ENCODE measurements at places on chromosomes 5 and 9.

DNA sequence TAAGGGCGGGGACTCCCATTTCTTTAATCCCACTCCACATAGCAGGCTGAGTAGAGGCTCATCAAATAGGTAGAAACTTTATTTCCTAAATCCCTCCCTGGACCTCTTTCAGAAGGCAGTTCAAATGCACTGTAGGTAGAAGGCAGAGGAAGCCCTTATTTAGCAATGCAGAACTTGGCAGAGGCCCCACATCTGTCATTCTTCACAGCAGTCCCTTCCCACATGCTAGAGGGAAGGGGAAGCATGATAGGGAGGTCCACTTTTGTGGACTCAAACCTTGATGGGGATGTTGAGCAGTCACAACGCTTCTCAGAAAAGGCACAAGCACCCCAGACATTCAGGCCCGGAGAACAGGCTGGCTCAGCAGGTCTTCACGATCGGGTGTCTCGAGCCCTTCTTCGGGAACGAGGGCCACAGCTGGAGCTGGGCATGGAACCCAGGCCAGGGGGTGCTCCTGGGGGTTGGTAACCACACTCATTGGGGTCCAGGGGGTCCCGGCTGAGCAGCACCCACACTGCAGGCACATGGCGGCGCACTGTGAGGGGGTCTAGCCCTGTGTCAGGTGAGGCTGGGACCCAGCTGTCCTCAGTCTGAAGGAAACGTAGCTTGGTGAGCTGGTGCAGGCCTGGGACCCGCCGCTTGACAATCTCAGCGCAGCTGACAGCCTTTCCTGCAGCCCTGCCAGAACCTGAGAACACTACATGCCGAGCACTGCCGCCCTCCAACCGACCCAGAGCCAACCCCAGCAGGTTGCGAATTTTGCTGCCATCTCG is 1.3 kb downstream of the RPP25L start:
- no peak for DNase-seq

- DNase-seq, result no peak
Observed at GRCh38 chr5:153767221-153768188, 271.2 kb downstream of the FAM114A2 start.

DNA sequence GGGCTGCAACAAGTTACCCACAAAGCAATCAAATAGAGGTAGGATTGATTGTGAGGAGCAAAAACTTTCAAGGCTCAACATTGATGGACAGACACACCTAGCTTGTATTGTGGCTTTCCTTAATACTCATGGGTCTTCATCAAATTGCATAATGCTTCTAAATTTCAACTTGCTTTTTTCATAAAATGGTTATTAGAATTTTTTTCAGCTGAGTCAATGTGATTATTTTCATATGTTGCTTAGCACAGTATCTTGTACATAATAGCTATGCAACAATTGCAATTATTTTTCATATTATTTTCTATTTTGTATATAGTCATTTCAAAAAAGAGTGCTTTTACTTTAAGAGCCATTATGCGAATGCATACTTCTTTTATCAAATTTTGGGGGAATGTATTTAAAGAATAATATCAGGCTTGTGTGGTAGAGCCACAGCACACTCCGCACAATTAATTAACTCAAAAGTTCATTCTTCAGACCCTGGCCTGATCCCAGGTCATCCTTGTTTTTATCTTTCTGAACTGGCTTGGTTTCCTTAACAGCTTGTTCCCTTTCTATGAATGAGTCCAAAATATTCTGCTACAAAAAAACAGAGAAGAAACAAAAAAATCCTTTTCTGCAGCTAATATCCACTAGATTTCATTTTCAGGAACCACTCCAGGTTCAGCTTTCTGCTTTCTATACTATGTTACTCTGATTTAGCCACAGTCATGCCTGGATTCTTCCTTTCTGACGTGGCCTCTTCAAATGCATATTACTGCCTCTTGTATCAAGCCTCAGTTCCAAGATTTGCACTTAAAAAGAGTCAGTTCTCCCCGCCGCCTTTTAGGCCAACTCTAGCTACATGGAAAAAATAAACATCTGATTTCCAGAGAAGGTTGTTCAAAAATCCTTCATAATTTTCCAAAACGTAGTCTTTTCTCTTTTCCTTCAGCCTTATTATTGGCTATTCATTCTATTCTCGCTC is 45.3 kb upstream of the CDH9 start:
- no peak for DNase-seq

GRCh38 chr5:124355928-124356327 is 390.5 kb downstream of the ZNF608 start:
- DNase-seq, result no peak

GRCh38 chr5:157362012-157362411 is 96.1 kb downstream of the CYFIP2 start:
- DNase-seq, result no peak

GRCh38 chr5:96605144-96605837 is 56.9 kb upstream of the CAST start:
- DNase-seq, result no peak

DNA sequence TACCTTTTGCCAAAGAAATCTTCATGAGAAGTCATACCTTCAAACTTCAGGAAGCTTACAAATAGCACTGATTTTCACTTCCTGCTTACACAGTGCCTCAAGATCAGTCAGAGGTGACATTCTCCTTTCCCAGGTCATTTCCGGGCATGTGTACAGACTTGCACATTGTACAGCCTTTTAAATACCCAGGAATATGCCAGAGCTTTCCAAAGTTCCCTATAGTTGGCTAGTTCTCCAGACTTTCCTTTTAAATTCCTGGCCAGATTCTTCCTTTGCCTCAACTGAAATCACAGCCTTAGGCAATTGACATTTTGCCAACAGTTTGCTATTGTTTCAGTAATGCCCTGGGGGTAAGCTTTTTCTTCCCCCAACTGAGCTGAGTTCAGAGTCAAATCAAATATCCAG is 47.2 kb downstream of the RFX3 start:
- no peak for DNase-seq

DNA sequence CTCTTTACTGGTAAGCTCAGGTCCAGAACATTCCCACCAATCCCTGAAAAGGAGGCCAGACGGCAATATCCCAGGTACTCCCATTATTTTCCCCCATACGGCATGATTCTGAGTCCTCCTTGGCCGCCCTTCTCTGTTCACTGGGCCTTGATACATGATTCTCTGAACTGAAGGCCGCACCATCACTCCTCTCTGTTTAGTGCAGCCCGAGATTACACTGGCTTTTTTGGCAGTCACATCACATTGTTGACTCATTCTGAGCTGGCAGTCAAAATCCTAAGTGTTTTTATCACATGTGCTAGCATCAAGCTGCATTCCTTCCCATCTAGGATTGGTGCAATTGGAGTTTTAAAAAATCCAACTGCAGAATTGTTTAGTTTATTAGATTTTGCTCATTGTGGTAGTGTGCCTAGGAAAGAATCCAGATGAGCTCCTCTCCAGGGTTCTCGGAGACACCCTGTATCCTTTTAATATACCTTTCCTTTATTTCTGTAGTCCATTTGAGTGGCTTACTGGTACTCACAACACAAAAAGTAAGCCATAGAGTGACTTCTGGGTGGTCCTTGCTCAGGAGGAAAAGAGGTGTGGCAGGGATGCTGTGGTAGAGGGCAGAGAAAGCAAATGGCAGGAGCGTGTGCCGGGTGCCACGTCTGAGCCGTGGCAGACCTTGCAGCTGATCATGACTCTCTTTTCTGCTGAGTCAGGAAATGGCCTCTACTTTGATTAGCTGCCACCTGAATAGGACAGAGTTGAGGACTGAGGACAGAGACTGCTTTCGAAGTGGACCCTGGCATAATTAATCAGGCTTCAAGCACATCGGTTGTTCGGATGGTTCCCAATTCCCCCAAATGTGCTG is 121.1 kb upstream of the IL12B start:
- DNase-seq, result no peak

- DNase-seq, result no peak
Observed at GRCh38 chr5:63685454-63685853, 276.8 kb downstream of the HTR1A start.

DNA sequence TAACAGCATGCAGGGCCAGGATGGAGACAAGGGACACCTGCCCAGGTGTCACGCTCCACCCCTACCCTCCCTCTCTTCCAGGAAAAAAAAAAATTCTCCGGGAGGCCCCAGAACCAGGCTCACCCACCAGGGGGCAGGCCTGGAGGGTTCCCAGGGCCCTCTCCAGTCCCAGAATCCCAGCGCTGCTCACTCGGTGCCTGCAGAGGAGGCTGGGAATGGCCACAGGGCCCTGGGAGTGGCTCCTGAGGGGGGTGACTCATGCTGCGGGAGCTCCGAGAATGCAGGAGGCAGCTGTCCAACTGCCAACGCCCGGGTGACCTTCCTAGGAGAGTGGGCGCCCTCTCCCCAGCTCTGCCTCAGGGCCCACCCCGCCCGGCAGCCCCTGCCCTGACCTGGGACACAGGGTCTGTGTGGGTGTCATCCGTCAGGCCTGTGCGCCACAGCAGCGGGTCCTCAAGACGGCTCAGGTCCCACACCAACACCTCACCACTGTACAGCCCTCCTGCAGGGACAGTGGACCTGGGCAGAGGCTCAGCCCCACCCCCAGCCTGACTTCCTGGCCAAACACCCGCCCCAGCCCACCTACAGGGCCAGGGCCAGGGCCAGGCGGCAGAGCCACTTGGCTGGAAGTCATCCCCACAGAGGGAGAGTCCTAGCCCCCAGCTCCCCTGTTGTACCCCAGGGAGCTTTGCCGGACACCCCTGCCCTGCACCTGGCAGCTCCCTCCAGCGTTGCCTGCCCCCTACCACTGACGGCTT is 21.2 kb downstream of the DYNC2I2 start:
- DNase-seq, result peak; percentile 57

DNA sequence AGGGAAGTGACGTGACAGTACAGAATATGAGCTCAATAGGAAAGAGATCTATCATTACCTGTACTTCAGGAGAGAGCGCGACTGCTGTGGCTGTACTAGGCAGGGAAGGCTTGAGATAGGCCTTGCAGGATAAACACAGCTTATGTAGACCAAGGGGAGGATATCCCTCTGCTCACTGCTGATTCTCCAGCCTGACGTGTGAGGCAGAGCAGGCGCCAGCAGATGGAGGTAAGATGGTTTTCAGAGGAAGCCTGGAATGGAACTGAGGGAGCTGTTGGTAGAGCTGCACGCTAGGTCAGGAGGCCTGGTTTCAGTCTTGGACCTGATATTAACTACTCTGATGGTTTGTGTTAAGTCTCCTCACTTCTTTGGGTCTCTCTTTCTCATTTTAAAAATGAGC is 291.4 kb downstream of the YTHDC2 start:
- no peak for DNase-seq

GRCh38 chr5:149575131-149575530 is 6.2 kb upstream of the ARHGEF37 start:
- DNase-seq, result no peak

- no peak for DNase-seq
Observed at GRCh38 chr5:141780240-141780951, 97.8 kb downstream of the PCDH1 start.

GRCh38 chr5:115342590-115343377 is 46.3 kb upstream of the CCDC112 start:
- DNase-seq, result no peak

DNA sequence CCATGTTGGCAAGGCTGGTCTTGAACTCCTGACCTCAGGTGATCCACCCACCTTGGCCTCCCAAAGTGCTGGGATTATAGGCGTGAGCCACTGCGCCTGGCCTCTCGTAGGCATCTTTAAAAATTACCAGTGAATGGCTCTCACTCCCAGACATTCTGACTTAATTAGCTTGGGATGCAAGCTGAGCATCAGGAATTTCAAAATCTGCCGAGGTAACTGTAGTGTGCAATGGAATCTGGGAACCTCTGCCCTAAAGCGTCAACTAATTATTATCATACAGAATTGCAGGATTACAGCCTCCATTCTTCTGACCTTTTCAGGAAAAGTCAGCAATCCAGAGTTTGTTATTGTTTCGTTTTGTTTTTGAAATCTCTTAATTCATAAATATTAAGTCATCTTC is 213.4 kb upstream of the DMAC1 start:
- no peak for DNase-seq

- DNase-seq, result no peak
Observed at GRCh38 chr9:133991214-133991921, 756 bp downstream of the VAV2 start.

GRCh38 chr5:151631941-151632340 is 40.8 kb upstream of the FAT2 start:
- no peak for DNase-seq

- DNase-seq, result no peak
Observed at GRCh38 chr5:180594311-180595045, 3.2 kb upstream of the SCGB3A1 start.

- no peak for DNase-seq
Observed at GRCh38 chr5:55072666-55073065, 29.8 kb upstream of the GZMA start.

GRCh38 chr5:179906795-179907555 is 722 bp downstream of the TBC1D9B start:
- DNase-seq, result no peak

GRCh38 chr5:122262103-122262502 is 49.9 kb upstream of the SNCAIP start:
- DNase-seq, result no peak

DNA sequence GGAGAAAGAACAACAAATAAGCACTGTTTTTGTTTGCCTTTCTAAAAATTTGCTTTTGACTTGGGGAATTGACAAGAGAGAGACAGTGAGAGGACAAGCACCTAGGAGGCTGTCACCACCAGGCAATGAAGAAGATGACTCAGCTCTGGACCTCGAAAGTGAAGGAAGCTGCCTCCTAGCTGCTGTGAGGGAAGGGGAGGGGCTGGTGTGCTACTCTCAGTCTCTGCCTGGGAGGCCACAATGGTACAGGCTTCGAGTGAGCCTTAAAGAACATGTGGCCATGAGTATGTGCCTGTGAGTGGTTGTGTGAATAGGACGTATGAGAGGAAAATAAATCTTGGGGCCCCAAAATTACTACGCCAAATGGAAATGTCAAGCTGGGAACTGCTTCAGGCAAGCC is 7.1 kb upstream of the PLK2 start:
- no peak for DNase-seq

GRCh38 chr9:119959846-119960545 is 590.8 kb upstream of the BRINP1 start:
- no peak for DNase-seq

GRCh38 chr5:72233835-72234234 is 86.2 kb downstream of the MRPS27 start:
- no peak for DNase-seq
